Stimulated activated CD8-positive, alpha-beta memory T cell treated with anti-CD3 and anti-CD28 coated beads, Interleukin-4, amount 100 ng/mL, for 1 hour (primary cell): ENCODE measurements at places on chromosomes 7 and 10.

DNA sequence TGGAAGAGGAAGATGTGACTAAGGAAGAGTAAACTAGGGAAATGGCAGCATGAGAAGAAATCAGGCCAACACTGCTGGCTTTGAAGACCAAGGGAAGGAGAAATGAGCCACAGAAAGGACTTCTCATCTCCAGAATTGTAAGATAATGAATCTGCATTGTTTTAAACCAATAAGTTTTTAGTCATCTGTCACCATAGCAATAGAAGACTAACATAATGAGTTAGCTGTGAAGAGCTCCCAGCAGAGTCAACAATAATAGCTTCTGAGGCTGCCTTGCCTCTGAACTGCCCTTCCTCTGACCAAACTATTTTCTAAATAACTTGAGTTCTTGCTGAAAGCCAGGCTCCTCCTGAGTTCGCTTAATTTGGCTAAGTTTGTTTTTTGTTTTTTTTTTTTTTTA is 103.6 kb downstream of the CACNA2D1 start:
- DNase-seq, result no peak

DNA sequence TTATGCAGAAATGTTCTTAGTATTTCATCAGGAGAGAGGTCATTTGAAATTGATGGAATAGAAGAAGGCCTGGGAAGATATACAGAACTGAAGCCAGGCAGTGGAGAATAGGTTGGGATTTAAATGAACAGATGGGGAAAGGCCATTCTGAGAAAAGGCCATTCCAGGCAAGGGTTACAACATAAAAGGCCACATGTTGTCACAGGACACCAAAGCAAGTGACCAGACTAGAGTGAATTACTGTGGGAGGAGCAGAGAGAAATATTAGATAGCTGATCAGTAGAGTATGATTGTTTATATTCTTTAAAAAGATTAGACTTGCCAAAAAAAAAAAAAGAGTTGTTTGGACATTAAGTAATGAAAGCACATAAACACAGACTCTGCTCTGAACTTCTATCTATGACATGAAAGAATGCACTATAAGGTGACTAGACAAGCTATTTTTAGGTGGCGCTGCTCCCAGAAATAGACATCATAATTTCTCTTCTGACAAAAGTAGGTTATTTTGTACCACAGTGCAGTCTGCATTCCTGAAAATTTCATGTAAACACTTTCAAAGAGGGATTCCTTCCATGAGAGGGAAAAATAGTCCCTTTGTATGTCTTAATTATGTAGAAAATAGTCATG is 55.2 kb upstream of the DKK1 start:
- DNase-seq, result no peak

DNA sequence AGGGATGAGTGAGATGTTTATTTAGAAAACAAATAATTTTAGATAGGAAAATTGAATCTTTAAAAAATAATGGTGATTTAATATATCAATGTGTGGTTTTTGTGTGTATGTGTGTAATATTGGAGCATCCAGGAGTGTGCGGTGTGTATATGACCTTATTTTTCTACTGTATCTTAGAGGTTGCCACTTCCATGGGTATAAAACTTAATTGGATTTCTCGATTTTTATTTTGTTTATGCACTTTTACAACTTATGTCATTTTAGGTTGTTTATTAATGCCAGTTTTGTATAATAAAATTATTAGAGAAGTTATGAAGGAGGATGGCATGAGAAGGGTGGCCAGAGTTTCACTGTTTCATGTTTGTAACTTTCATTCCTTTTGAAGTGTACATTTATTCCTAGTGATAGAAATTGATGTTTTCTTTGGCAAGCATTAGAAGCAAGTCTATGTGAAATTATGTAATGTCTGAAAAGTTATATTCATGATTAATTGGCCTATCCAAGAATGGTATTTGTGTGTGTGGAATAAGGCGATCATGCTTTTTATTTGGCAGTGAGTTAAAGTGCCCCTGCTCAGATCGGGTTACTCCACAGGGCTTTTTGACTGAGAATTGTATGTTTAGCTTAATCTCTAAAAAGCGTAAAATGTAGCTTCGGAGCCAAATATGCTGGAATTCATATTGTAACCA is 110.3 kb downstream of the KAT6B start:
- DNase-seq, result no peak

DNA sequence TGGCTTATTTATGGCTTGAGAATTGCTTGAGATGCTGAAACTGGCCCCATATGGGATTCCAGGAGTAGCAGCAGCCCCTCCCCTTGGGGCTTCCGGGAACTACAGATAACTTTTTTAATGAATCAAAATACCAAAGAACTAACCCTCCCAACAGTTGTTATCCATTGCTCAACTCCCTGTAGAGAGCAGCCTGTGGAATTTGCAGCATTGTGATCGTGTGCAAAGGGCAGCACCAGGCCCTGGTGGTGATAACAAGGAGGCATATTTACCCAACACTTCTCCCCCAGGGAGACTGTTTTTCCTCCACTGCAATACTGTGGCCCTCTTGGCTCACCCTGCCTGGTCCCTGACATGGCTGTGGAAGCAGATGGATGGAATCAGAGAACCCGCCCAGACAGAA is 196.2 kb downstream of the PLXNA4 start:
- DNase-seq, result no peak

DNA sequence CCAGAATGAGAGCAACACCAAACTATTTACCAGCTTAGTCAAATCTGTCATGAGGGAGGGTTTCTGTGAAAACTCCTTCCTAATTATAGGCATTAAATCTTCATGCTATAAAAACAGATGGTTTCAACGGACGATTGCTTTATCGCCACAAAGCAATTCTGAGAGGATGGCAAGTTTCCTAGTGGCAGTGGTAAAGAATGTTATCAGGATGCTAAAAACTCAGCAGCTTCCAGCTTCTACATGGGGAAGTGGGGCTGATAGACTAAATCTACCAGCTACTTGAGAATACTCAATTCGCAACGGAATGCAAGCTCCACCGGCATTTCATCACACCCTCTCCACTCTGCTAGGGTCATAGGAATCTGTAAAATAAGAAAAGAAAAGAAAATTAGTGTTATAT is 41.8 kb downstream of the JCAD start:
- no peak for DNase-seq

- DNase-seq, result no peak
Measured at GRCh38 chr7:6035165-6035564, 4.0 kb downstream of the ANKRD61 start.

DNA sequence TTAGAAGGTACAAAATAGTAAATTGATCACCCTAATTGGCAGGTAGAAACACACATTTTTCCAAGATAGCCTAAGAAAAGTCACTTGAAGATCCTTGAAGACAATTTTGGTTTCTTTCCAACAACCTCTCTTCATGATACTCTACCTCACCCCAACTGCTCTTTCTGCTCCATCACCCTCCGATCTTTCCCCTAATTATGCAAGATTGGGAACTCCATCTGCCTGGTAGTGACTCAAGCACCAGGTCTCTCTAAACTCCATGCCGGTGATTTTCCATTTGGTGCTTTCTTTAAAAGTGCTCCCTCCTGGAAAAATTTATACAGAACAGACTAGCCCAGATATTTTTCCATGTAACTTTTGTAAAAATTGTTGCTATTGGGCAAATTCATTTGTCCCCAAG is 1.1 kb upstream of the AKR1B1 start:
- DNase-seq, result no peak

- DNase-seq, result no peak
Measured at GRCh38 chr7:55427800-55428199, 62.7 kb downstream of the LANCL2 start.

- DNase-seq, result no peak
Measured at GRCh38 chr7:77685233-77685632, 11.0 kb upstream of the RSBN1L start.

DNA sequence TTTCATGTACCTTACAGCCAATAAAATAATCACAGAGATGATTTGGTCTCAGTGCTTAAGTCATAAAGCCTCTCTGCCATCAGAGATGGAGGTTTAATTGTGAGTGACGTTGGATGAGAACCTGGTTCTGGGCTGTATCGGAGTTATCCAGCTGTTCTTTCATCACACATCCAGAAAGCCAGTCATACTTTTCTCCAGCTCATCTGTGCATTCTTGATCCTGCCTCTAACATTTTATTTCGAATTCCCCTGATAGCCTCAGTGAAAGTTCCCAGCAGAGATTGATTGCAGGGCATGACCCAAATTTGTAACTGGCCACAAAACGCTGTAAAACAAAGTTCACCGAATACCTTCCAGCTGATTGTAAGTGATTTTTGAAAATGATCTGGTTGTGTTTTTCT is 212.6 kb upstream of the HABP2 start:
- DNase-seq, result no peak

- DNase-seq, result no peak
Measured at GRCh38 chr7:11206177-11206899, 232.7 kb downstream of the PHF14 start.

DNA sequence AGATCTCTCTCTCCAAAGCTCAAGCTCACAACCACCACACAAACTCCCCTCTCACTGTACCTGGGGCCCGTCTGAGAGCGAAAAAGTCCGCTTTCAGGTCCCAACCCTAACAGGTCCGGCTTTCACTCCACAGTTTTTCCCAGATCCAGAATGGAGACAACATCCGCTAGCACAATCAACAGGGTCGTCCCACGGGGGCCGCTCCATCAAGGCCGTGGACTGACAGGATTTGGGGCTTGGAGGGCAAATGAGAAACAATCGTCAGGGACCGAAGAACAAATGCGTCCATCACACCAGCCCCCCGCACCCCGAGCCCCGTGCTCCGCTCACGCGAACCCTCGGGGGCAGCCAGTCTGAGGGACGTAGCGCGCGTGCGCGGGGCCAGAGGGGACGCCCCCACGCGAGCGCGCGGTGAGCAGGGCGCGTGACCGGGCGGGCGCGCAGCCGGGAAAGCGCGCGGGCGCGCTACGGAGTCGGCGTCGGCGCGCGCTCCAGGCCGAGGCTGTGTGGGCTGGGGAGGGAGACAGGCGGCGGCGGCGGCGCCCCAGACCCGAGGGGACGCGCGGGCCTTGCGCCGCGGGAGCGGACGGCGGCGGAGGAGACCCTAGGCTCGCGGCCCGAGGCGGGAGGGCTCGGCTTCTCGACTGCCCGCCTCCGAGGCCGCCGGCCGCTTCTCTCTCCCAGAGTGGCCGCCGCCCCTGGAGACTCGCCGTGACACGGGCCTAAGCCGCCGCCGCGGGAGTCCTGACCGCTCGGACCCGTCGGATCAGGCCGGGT is at the start of gene SLK:
Gene SLK, plus strand, starts transcription at position 470 of the 777 bp plus-strand sequence. CDS start 606 bp downstream, outside the sequence.
- peak; percentile 67 for DNase-seq

DNA sequence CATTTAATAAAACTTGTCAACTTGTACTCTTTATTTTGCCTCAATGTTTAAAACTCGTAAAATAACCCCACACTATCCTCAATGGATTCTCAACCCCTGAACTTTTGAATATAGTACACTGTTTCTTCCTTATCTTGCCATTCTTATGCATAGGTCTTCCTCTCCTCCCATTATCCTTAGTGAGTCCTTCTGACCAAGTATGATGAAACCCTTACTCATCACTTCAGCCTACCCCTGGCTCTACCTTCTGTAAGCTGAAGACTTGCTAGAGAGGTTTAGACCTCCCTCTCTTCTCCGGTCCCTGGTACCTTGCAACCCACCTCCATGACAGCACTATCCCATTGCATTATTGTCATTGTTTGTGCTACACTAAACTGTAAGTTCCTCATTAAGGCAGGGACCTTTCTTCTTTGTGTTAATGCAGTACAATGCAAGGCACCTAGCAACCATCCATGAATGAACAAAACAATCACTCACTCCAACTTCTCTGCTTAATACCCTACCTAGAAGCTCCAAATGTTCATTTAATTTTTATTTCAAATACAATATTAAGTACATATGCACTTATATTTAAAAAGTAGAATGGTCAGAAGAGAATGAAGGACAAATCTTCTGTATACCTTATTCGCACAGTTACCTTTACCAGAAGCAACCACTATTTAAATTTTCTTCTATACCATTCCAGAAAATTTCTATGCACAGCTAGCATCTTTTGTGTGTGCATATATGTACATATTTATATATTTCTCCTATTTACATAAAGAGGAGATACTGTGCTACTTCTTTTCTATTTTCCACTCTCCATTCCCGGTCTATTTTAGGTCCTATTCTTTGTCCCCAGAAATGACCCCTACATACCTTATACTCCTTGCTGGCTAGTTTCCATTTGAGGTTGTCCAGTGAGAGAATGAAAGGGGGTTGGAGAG is 77.5 kb downstream of the SLC16A9 start:
- DNase-seq, result no peak

- no peak for DNase-seq
Measured at GRCh38 chr7:115721293-115722217, 309.0 kb downstream of the TFEC start.

DNA sequence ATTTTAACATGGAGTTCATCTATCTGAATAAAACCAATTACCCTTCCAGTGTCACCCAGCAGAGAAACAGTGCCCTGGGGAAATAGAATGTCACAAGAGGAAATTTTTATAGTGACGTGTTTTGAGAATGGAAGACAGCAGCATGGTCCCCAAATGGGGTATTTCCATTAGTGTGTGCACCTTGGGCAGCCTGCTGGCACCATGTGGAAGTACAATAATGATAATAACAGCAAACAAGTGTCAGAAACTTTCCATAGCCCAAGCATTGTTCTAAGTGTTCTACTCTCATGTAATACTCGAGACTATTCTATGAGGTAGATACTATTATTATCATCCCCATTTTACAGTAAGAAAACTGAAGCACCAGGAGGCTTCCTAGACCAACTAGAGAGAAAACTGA is 2.2 kb upstream of the PDE1C start:
- no peak for DNase-seq

- DNase-seq, result no peak
Measured at GRCh38 chr10:27730041-27730440, 15.6 kb downstream of the MKX start.

GRCh38 chr10:124699471-124700292 is 44.5 kb downstream of the FAM53B start:
- DNase-seq, result no peak

DNA sequence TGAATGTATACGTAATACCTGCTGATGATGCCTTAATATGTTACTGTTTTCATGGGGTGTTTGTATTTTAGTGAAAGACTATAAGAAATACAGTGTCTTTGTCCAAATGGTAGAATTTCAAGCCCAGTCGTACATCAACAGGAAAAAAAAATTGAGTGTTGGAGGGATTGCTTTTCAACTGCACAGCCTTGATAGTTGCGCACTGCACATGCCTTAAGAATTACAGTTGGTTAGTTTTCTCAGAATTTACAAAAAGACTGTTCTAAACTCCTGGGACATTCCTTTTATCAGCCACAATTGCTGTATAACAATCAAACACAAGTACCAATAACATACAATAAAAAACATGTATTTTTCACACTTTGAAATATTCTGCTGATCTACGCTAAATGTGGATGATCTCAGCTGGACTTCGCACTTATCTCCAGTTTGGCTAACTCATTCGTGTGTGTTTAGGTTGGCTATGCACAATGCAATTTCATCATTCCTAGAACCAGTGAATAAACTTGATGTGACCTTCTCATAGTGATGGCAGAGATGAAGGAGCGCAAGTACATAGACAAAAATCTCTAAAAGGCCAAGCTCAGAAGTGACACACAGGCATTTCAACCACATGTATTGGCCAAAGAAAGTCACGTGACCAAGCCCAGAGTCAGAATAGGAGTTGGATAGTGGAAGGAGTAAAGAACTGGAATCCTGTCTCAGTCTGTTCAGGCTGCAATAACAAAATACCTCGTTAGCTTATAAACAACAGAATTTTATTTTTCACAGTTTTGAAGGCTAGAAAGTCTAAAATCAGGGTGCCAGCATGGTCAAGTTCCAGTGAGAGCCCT is 152.3 kb downstream of the IPMK start:
- DNase-seq, result no peak

GRCh38 chr10:86968271-86968993 is at the start of gene ADIRF:
Gene ADIRF, plus strand, starts transcription at chr10:86968482. Its CDS starts 63 bp downstream, at chr10:86968545.
- DNase-seq, result no peak

- no peak for DNase-seq
Measured at GRCh38 chr7:90900628-90901356, 304.7 kb downstream of the CDK14 start.
